SK-N-SH (cell line): ENCODE measurements at places on chromosomes 5 and 9. TPM values are rescaled to one million over a fixed set of nuclear protein-coding genes. Genes with fewer than 3 reads are reported as not detected.

ORM2 gene
- not detected in 2 replicates for polyA plus RNA-seq

EDIL3 gene
- polyA plus RNA-seq = 51.5 and 82.9 TPM in 2 replicates

OR2Y1 gene
- not detected in 2 replicates for polyA plus RNA-seq

GRCh38 chr9:82299870-82300269 is 311.3 kb downstream of the SPATA31D1 start:
- DNase-seq = no peak

DNA sequence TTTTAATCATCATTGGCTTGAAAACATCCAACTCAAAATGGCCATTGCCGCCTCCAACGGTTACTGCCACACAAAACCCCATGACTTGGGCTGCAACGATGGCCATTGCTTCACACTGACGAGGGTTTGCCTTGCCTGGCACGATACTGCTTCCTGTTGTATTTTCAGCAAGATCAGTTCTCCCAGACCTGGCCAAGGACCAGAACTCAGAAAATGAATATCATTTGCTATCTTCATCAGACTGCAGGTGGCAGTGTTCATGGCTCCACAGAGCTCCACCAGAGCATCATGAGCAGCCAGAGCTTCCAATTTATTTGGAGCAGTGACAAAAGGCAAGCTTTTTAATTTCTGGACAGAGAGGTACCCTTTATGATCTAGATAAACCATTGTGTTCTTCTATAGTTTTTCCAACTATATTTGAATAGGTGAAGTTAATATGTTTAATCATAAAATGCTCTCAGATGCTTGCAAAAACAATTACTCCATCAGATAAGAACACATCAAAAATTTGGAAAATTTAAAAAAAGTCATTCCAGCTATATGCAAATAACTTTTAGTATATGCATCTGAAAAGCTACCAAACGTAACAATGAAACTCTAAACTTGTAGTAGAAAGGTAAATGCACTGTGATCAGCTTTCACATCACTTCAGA is 10.4 kb downstream of the AMACR start:
- peak; percentile 58 for DNase-seq

DNA sequence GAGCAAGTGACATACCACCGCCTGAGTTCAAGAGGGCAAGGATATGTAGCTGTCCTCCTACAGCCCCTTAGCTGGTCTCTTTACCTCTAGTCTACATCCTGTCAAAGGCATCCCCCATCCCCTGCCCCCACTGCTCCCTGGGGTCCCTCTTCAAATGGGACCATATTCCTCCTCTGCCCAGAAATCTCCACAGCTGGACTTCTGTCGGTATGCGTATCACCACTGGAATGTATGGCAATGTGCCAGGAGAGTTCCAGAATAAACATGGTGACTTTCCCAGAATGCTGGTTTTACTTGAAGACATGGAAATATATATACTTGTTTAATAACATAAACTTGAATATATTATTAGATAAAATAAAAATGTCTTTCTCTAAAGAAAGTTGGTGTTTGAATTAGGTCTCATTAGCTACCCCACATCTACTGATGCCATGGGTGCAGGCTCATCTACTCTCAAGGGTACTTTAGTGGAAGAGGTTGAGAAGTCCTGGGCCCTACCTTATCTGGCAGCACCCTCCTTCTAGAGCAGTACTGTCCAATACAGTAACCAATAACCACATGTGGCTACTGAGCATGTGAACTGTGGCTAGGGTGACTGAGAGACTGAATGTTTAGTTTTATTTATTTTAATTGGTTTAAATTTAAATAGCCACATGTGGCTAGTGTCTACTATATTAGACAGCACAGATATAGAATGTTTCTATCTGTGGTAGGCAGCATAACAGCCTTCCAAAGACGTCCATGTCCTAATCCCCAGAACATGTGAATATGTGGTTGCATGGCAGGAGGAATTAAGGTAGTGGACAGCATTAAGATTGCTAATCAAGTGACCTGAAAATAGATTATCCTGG is 181.7 kb upstream of the SLC30A5 start:
- no peak for DNase-seq
